ENCODE measurements at places on chromosomes 11 and 22. TPM values are rescaled to one million over a fixed set of nuclear protein-coding genes. Genes with fewer than 3 reads are reported as not detected.

DNA sequence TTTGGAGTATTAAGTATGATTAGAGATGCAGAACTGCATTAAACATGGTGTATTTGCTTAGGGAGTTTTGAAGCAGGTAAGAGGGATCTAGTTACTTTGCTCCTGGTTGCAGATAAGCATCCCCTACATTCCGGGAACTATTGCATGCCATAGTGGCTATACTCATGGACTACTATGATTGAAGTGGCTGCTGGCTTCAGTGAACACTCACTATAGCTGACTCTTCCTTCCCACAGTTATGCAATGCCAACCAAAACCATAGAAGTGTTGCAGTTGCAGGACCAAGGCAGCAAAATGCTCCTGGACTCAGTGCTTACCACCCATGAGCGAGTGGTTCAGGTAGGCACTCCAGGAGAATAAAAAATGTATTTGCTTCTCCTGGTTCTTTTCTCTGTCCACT, 17.0 kb downstream of the COA4 start:
- H3K27ac ChIP-seq: no peak overlapping the region
- no peak overlapping the region for H3K4me3 ChIP-seq
- no peaks in the 10 kb centered on the region for H3K27me3 ChIP-seq
- no peak for DNase-seq
- no peaks in the 10 kb centered on the region for H3K4me1 ChIP-seq

DNA sequence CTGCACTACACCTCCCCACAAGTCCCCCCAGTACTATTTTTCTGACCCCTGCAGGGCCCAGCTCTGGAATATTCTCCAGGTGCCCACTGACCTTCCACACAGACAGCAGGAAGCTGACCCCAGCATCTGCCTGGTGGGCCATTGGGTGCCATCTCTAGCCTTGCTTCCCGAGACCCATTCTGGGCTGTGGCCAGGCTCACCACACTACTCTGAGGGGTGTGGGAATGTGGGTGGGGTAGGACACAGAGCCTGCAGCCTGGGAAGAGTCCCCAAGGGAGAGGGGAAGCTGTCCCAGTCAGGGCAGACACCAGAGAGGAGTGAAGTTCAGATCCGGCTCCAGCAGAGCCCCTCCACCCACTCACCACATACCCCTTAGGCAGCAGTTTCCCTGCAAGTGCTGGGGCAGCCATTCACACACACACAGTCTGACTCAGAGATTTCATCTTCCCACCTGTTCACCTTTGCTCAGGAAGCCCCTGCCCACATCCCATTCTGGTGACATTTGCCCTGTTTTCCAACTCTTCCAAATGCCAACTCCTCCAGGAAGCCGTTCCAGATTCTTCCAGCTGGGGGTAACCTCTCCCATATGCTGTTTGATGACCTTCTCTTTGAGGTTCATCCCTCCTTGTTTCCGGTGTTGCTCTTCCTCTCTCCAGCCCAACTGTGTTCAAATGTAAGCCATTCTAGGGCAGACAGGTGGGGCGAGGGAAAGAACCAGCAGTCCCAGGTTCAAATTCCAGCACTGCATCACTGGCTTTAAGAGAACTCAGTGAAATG, 1.9 kb downstream of the SLCO2B1 start:
- peaks cover 10% of the 10 kb centered on the region for H3K27me3 ChIP-seq
- no peaks in the 10 kb centered on the region for H3K36me3 ChIP-seq
- H3K4me3 ChIP-seq: no peak overlapping the region
- no peak for DNase-seq
- H3K27ac ChIP-seq: no peak overlapping the region

DNA sequence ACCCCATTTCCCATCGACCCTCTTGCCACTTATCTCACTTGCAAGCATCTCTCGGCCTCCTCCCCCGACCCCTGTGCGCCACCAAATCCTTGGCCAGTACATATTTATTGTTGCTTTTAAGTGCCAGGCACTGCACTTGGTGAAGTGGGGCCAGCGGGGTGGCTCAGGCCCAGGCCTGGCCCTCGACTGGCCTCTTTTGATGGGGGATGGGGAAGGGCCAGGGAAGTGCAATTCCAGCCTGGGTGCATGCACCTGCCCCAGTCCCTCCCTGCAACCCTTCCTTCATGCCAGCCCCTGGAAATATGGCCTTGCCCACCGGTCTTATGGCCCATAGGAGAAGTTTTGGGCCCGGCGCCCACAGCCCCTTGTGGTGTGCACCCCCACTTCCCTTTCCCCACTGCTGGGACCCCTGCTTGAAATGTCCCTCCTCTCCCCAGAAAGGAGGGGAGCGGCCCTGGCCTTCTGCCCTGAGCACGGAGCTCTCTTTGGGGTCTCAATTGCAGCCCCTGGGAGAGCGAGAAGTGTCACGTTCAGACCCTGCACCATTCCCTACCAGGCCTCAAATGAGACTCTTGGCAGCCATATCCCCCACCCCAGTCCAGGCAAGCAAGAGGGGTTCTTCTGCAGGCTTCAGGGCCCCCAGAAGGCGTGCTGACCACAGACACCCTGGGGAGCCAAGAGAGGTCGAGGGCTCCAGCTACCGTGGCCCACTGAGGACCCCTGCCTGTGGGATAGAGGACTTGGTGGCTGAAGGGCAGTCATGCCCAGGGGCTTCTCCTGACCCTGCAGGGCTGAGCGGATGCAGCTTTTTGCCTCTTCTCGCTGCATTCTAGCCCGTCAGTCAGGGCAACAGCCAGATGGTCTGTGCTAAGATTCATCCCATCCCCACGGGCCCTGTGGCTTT, 961 bp downstream of the SUSD2 start:
- H3K27ac ChIP-seq: no peak overlapping the region
- H3K36me3 ChIP-seq: no peaks in the 10 kb centered on the region
- peak; percentile 60 for DNase-seq

- DNase-seq: no peak
- peaks cover 2% of the 10 kb centered on the region for H3K27me3 ChIP-seq
- no peaks in the 10 kb centered on the region for H3K4me1 ChIP-seq
- H3K36me3 ChIP-seq: no peaks in the 10 kb centered on the region
These were observed 206.3 kb upstream of the BLID start for GRCh38 chr11:122322329-122322728.

DNA sequence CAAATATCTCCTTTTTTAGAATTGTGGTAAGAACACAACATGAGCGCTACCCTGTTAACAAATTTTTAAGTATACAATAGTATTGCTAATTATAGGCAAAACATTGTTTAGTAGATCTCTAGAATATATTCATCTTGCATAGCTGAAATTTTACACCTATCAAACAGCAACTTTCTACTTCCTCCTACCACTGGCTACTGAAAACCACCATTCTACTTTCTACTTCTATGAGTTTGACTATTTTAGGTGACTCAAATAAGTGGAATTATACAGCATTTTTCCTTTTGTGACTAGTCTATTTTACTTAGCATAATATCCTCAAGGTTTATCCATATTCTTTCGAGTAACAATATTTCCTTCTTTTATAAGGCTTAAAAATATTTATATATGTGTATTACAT, 128.4 kb downstream of the FAM76B start:
- H3K27me3 ChIP-seq: no peaks in the 10 kb centered on the region
- no peak overlapping the region for H3K4me3 ChIP-seq
- no peak overlapping the region for H3K27ac ChIP-seq
- no peak for DNase-seq
- H3K4me1 ChIP-seq: peaks cover 7% of the 10 kb centered on the region

GRCh38 chr11:65448418-65449105, 26.0 kb downstream of the NEAT1 start:
- H3K27ac ChIP-seq: peak overlapping the region; percentile 20
- H3K27me3 ChIP-seq: no peaks in the 10 kb centered on the region
- no peaks in the 10 kb centered on the region for H3K36me3 ChIP-seq
- DNase-seq: no peak
- no peak overlapping the region for H3K4me3 ChIP-seq
- peaks cover 21% of the 10 kb centered on the region for H3K4me1 ChIP-seq

DNA sequence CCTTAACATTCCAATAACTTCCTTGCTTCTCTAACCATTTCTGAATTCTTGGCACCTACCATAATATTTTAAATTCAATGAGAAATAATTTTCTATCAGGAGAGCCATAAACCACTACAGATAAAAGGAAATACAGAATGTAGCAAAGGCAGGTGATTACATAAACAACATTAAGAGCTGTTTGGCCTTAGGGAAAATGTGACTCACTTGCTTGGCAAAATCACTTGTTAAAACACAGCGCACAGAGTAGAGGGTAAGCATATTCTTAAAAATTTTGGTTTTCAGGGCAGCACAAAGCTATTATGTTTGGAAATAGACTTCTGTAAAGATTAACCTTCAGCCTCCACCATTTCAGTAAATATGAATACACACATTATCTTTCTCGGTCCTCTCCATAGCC, 26.4 kb downstream of the IZUMO1R start:
- H3K4me1 ChIP-seq: no peaks in the 10 kb centered on the region
- no peak overlapping the region for H3K27ac ChIP-seq
- no peak for DNase-seq
- H3K27me3 ChIP-seq: peaks cover 6% of the 10 kb centered on the region

GRCh38 chr11:34605481-34606325, 15.2 kb upstream of the EHF start:
- peaks cover 8% of the 10 kb centered on the region for H3K27me3 ChIP-seq
- H3K27ac ChIP-seq: no peak overlapping the region
- H3K36me3 ChIP-seq: no peaks in the 10 kb centered on the region
- no peak for DNase-seq
- no peak overlapping the region for H3K4me3 ChIP-seq

OR51B5 gene
- not detected for total RNA-seq

KCNQ1OT1 gene
- 0.21 TPM for total RNA-seq

MRGPRE gene
- not detected for total RNA-seq
